ENCODE measurements at places on chromosomes 5 and 9. TPM values are rescaled to one million over a fixed set of nuclear protein-coding genes. Genes with fewer than 3 reads are reported as not detected.

SPATA31D4 gene
- not detected for total RNA-seq

PCDHGB2 gene
- total RNA-seq: 6.2 TPM

PCDHGA5 gene
- 2.4 TPM for total RNA-seq

IL9 gene
- not detected for total RNA-seq

- no peaks in the 10 kb centered on the region for H3K4me1 ChIP-seq
- no peak for DNase-seq
- H3K36me3 ChIP-seq: no peaks in the 10 kb centered on the region
- no peak overlapping the region for H3K27ac ChIP-seq
- H3K4me3 ChIP-seq: no peak overlapping the region
- peaks cover 4% of the 10 kb centered on the region for H3K27me3 ChIP-seq
Measured at GRCh38 chr9:105930011-105930627, 235.8 kb downstream of the TMEM38B start.

- peaks cover 24% of the 10 kb centered on the region for H3K4me1 ChIP-seq
- no peaks in the 10 kb centered on the region for H3K36me3 ChIP-seq
- H3K4me3 ChIP-seq: no peak overlapping the region
- H3K27ac ChIP-seq: no peak overlapping the region
- no peaks in the 10 kb centered on the region for H3K27me3 ChIP-seq
Measured at GRCh38 chr5:127959152-127959764, 124.3 kb upstream of the SLC12A2 start.

DNA sequence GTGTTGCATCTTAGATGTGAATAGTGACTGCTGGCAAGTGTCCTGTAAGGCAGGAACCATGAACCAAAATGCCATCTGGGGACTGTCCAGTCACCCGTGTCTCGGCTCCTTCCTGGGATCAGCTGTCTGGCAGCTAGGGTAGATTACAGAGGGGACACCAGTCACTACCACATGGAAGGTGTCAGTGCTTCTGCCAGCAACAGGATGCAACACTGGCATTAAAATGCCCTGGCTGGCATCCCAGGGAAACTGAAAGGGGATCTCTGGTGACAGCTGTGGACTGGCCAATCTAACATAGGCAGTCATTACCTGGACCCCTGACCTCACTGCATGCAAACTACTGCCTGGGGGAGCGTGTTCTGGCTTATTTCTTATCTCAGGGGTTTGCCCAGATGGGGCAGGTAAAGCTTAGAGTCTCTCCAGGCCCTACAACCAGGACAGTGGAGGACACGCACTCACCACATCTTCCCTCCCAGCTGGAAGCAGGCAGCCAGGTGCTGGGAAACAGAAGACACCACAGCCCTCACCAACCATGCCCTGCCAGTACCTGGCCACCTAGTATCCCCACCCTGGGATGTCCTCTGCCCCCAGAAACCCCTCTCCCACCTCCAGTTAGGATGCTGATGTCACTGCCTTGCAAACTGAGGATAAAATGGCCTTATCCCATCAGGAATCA, 83.8 kb downstream of the SEMA4D start:
- no peaks in the 10 kb centered on the region for H3K27me3 ChIP-seq
- no peaks in the 10 kb centered on the region for H3K4me1 ChIP-seq
- H3K4me3 ChIP-seq: no peak overlapping the region
- no peaks in the 10 kb centered on the region for H3K36me3 ChIP-seq

LCN9 gene
- not detected for total RNA-seq
